ENCODE measurements at places on chromosomes 1 and 21. TPM values are rescaled to one million over a fixed set of nuclear protein-coding genes. Genes with fewer than 3 reads are reported as not detected.

- H3K27ac ChIP-seq = no peak overlapping the region
- DNase-seq = no peak
- no peaks in the 10 kb centered on the region for H3K4me1 ChIP-seq
- no peak overlapping the region for H3K4me3 ChIP-seq
- H3K27me3 ChIP-seq = peaks cover 16% of the 10 kb centered on the region
Observed at GRCh38 chr1:90622666-90623065, 94.4 kb downstream of the BARHL2 start.

Gene CLCA2
- polyA plus RNA-seq = not detected

GRCh38 chr21:45584786-45585185 lies 42.5 kb upstream of the SLC19A1 start:
- DNase-seq = no peak
- H3K4me3 ChIP-seq = no peak overlapping the region
- H3K27ac ChIP-seq = no peak overlapping the region
- peaks cover 24% of the 10 kb centered on the region for H3K27me3 ChIP-seq
- peaks cover 2% of the 10 kb centered on the region for H3K4me1 ChIP-seq

GRCh38 chr1:12644829-12645228 lies 944 bp downstream of the AADACL4 start:
- H3K27ac ChIP-seq = no peak overlapping the region
- peaks cover 13% of the 10 kb centered on the region for H3K27me3 ChIP-seq
- H3K36me3 ChIP-seq = peaks cover 14% of the 10 kb centered on the region
- no peak overlapping the region for H3K4me3 ChIP-seq

DNA sequence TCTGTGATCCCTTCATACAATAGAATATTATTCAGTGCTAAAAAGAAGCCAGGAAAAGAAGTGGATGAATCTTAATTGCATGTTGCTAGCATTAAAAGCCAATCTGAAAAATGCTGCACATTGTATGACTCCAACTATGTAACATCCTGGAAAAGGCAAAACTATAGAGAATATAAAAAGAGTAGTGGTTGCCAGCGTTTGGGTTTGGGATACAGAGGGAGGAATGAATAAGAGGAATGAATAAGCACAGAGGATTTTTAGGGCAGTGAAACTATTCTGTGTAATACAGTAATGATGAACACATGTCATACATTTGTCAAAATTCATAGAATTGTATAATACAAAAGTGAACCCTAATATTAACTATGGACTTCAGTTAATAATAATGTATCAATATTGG lies 42.5 kb downstream of the GPR88 start:
- H3K27ac ChIP-seq = no peak overlapping the region
- no peaks in the 10 kb centered on the region for H3K27me3 ChIP-seq

GRCh38 chr21:46295996-46296752 lies 10.0 kb downstream of the YBEY start:
- peak; percentile 77 for DNase-seq
- H3K4me3 ChIP-seq = peak overlapping the region; percentile 77
- no peak overlapping the region for H3K27ac ChIP-seq
- peaks cover 2% of the 10 kb centered on the region for H3K27me3 ChIP-seq
- H3K4me1 ChIP-seq = peaks cover 14% of the 10 kb centered on the region

DNA sequence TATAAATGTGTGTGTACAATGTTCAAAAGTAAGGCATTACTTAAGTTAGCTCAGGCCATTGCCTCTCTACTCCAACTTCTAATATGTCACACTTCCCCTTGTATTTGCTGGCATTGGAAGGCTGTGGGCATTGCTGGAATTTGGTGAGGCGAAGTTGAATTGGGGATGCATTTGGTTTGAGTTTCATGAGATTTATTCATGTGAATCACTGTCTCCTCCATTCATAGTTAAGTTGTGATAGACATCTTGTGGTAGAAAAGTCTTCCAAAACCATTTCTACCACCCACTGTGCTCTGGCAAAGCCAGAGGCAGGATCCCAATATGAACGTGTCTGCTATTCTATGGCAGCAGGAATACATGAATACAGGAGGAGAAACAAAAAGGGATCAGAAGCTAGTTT lies 397.8 kb upstream of the USP24 start:
- H3K27me3 ChIP-seq = peaks cover 31% of the 10 kb centered on the region
- no peaks in the 10 kb centered on the region for H3K4me1 ChIP-seq
- H3K36me3 ChIP-seq = no peaks in the 10 kb centered on the region
- H3K4me3 ChIP-seq = no peak overlapping the region
- no peak overlapping the region for H3K27ac ChIP-seq

- no peaks in the 10 kb centered on the region for H3K4me1 ChIP-seq
- no peak for DNase-seq
- H3K36me3 ChIP-seq = no peaks in the 10 kb centered on the region
- H3K4me3 ChIP-seq = no peak overlapping the region
Observed at GRCh38 chr21:23162198-23162946, 2164.2 kb downstream of the NCAM2 start.

GRCh38 chr1:173997791-173998190 lies 24.4 kb downstream of the RC3H1 start:
- no peak overlapping the region for H3K27ac ChIP-seq
- H3K36me3 ChIP-seq = peaks cover 36% of the 10 kb centered on the region
- no peak overlapping the region for H3K4me3 ChIP-seq
- DNase-seq = no peak

GRCh38 chr1:174958396-174958795 lies 41.4 kb upstream of the CACYBP start:
- H3K36me3 ChIP-seq = peaks cover 6% of the 10 kb centered on the region
- no peak for DNase-seq
- no peak overlapping the region for H3K4me3 ChIP-seq

Gene OR2L8
- not detected for polyA plus RNA-seq

Gene MATN1
- polyA plus RNA-seq = not detected

Gene KRTAP21-3
- polyA plus RNA-seq = not detected

Gene KCNN3
- not detected for polyA plus RNA-seq

Gene MAEL
- polyA plus RNA-seq = not detected

DNA sequence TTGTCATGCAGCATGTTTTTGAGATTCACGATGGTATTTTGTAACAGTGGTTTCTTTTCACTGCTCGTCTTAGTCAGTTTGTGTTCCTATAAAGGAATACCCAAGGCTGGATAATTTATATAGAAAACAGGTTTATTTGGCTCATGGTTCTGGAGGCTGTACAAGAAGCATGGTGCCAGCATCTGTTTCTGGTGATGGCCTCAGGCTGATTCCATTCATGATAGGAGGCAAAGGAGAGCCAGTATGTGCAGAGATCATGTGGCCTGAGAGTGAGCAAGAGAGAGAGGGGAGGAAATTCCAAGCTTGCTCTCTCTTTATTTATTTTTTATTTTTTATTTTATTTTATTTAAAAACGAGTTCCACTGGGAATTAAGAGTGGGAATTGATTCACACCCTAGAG lies 2.0 kb upstream of the C21orf91 start:
- no peaks in the 10 kb centered on the region for H3K36me3 ChIP-seq
- H3K4me1 ChIP-seq = peaks cover 12% of the 10 kb centered on the region
- peak overlapping the region; percentile 99 for H3K27ac ChIP-seq
- no peak for DNase-seq
- H3K4me3 ChIP-seq = peak overlapping the region; percentile 99

DNA sequence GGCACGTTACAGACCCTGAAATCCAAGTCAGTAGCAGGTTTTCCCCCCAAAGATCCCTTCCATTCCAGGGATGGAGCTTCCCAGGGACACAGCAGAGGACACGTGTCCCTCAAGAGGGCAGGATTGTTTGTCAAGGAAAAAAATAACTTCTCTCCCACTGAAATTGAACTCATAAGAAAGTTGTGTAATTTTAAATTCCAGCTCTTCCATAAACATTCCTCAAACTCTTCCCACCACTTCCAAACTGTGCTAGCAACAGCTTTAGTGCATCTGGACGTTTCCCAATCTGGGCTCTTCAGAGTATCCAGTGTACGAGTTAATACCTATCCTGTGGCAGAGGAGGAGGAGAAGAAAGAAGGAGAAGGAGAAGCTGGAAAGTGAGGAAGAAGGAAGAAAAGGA lies 79.6 kb downstream of the PSMG1 start:
- H3K27ac ChIP-seq = no peak overlapping the region
- no peak for DNase-seq
- no peaks in the 10 kb centered on the region for H3K4me1 ChIP-seq
- no peak overlapping the region for H3K4me3 ChIP-seq

- H3K4me1 ChIP-seq = no peaks in the 10 kb centered on the region
- H3K4me3 ChIP-seq = no peak overlapping the region
- no peak overlapping the region for H3K27ac ChIP-seq
- DNase-seq = no peak
Observed at GRCh38 chr1:201807958-201808632, 20.9 kb upstream of the IPO9 start.

- H3K27me3 ChIP-seq = no peaks in the 10 kb centered on the region
- no peak overlapping the region for H3K27ac ChIP-seq
- H3K36me3 ChIP-seq = no peaks in the 10 kb centered on the region
- H3K4me1 ChIP-seq = no peaks in the 10 kb centered on the region
- H3K4me3 ChIP-seq = no peak overlapping the region
Observed at GRCh38 chr1:172939475-172939874, 111.3 kb downstream of the TNFSF18 start.

DNA sequence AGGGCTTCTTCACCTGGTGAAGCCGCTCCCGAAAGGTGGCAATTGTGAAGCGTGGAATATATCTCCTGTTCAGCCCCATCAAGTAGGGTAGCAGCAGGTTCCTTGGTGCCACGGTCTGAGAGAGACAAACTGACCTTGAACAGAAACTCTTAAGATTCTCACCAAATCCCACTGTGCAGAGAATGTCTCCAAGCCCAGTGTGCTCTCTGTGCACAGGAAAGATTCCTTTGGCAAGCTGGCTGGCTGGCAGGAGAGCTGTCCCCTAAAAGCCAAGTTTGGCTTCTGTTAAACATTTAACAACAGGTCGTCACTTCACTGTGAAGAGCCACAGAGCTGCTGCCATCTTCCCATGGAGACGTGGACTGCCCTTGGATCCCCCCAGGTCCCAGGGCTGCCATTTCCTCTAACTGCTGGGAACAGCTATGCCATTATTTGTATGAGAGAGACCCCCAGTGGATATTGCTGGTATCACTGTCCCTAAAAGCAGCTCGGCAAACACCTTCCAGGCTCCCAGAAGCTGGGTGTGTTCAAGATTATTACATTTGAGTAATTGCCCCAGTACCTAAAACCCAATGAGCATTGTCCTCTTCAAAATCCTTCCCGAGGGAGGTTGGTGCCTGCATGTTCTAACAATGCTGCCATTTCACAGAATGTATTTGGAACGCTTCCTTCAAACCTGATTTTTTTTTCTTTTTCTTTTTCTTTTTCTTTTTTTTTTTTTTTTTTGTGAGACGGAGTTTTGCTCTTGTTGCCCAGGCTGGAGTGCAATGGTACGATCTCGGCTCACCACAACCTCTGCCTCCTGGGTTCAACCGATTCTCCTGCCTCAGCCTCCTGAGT lies 71.8 kb downstream of the CD58 start:
- H3K4me3 ChIP-seq = no peak overlapping the region
- no peak overlapping the region for H3K27ac ChIP-seq
- no peak for DNase-seq

Gene PRDM16
- not detected for polyA plus RNA-seq

DNA sequence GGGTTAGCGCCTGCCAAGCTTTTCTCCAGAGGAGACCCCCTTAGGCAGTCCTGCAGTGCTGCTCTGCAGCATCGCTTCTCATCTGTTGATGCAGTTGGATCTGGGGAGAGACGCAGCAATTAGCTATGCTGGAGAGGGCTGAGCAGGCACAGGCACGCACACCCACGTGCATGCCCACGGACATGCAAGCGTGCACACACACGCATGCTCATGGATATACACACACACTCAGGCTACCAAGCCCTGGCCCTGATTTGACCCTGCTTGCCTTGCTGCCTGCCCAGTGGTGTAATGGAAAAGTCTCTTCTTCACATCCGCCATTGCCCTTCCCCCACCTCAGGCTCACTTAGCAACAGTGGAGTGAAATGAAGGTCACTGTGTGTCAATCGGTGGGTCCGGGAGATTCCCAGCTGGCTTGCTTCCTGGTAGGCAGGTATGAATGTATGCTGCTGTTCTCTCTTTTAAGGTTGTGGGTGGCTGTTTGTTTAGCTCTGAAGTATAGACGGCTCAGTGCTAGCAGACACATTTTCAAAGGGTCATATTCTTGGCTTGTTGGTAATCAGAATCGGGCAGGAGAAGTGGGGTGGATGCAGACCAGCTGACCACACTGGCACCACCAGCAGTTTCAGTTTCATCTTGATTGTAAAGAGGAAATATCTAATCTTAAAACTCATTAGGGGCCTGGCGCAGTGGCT lies 9.5 kb downstream of the ATP1B1 start:
- no peak overlapping the region for H3K27ac ChIP-seq
- no peak for DNase-seq

DNA sequence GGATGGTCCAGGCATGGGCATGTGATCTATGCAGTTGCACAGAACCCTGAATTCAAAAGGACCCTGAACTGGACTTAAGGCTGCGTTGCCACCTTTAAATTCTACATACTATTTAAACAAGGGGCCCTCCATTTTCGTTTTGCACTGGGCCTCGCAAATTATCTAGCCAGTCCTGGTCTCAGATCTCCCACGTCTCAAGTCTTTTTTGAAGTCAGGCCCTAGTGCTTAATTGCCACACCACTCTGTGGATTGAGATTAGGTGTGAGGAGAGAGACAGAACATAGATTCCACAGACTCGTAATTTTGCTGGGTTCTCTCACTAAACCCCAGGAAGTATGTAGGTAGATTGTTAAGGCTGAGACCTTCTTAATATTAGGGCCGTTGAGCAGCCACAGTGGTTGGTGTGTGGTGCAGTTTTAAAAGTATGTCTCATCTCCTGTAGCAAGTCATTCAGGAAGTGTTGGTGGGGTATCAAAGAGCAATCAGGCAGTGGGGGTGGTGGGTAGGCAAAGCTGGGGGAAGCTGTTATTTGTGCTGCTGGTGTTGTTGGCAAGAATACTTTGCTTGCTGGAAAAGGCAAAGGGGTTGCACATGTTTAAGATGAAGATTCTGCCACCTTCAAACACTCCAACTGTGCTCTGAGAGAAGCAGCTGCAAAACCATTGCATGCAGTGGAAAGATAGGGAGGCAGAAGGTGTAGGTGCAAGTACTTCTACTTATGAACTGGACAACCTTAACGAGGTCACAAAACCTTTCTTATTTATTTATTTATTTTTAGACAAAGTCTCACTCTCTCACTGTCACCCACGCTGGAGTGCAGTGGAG lies 11.2 kb downstream of the CD84 start:
- peak overlapping the region; percentile 85 for H3K4me3 ChIP-seq
- DNase-seq = peak; percentile 42
- H3K27ac ChIP-seq = peak overlapping the region; percentile 100
- no peaks in the 10 kb centered on the region for H3K27me3 ChIP-seq
- H3K4me1 ChIP-seq = peaks cover 95% of the 10 kb centered on the region

- H3K4me3 ChIP-seq = no peak overlapping the region
- no peak overlapping the region for H3K27ac ChIP-seq
- H3K4me1 ChIP-seq = no peaks in the 10 kb centered on the region
- no peaks in the 10 kb centered on the region for H3K27me3 ChIP-seq
- no peaks in the 10 kb centered on the region for H3K36me3 ChIP-seq
Observed at GRCh38 chr21:31537872-31538576, 121.5 kb upstream of the SOD1 start.

DNA sequence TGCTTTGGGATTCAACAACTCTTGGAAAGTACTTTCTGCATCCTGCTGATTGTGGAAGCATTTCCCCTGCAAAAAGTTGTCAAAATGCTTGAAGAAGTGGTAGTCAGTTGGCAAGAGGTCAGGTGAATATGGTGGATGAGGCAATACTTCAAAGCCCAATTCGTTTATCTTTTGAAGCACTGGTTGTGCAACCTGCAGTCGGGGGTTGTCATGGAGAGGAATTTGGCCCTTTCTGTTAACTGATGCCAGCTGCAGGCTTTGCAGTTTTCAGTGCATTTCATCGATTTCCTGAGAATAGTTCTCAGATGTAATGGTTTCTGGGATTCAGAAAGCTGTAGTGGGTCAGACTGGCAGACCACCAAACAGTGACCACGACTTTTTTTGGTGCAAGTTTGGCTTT lies 47.6 kb upstream of the GJA5 start:
- H3K4me3 ChIP-seq = no peak overlapping the region
- H3K27me3 ChIP-seq = peaks cover 3% of the 10 kb centered on the region
- no peak for DNase-seq
- no peaks in the 10 kb centered on the region for H3K4me1 ChIP-seq
- no peaks in the 10 kb centered on the region for H3K36me3 ChIP-seq

Gene NR1I3
- not detected for polyA plus RNA-seq

Gene TMEM200B
- polyA plus RNA-seq = 0.08 TPM

All from naive thymus-derived CD8-positive, alpha-beta T cell (primary cell).